Stimulated activated memory B cell treated with anti-CD40 and anti-IgM and Interleukin-4, amounts not matched to agents 10 μg/mL and 1 μg/mL and 100 μg/mL, for 72 hours (primary cell): ENCODE measurements at places on chromosomes 1 and 21.

DNA sequence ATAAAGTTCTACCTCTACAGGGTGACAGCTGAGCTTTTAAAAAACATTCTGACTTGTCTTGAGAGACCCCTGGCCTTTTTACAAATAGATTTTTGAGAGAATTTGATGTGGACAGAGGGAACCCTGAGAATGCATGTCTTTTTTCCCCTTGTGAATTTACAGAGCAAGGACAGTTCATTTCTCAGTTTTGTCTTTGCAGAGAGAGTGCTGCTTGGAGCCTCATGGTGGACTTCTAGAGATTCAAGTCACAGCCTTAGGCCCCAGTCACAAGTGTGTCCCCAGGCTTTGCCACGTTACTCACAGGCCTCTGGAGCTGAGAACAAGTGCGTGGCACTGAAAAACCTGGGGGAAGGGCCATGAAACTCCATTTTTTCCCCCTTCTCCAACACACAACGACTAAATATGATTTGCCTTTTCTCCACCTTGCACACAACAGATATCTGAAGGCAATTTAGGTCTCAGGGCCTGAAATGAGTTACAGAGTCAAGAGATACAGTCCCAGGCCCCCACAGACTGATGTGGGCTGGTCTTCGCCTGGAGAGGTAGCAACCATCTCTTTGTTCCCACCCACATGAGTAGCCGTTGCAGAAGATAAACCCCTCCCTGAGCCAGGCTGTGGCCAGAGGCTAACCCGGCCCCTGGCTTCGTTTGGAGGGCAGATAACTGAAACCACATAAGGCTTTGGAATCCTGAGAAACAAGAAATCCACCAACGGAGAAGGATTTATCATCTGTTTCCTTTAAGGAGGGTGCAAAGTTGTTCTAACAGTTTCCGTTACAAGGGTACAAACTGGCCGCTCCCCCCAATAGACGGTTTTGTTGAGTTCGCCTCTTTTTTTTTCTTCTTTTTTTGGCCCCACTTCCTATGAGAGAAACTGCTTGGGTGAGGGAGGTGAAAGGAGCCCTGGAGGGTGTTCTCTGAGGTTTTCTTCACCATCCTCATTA, 1.0 kb upstream of the PIGV start:
- ATAC-seq = peak; percentile 24

- ATAC-seq = no peak
Measured at GRCh38 chr1:187009320-187009719, 180.6 kb downstream of the PLA2G4A start.

DNA sequence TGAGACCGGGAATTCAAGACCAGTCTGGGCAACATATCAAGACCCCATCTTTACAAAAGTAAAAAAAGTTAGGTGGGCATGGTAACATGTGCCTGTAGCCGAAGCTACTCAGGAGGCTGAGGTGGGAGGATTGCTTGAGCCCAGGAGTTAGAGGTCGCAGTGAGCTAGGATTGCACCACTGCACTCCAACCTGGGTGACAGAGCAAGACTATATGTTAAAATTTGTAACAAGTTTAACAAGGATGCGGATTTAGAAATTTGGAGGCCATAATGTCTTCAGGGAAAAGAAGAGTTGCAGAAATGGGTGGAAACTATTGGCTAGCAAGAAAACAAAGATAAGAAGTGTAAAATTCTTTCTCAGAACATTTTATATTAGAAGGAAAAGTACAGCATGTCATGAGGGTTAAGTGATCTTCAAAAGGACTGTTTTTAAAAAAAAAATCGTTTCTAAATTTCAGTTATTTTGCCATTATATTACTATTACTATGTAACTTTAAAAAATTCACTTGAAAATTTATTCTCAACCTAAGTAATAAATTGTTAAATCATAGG, 17.6 kb downstream of the SOAT1 start:
- no peak for ATAC-seq

- no peak for ATAC-seq
Measured at GRCh38 chr1:30920827-30921226, 12.3 kb upstream of the SDC3 start.

- no peak for ATAC-seq
Measured at GRCh38 chr21:14084068-14084501, 126.7 kb downstream of the LIPI start.

- no peak for ATAC-seq
Measured at GRCh38 chr1:151616505-151616849, 4.6 kb downstream of the SNX27 start.

DNA sequence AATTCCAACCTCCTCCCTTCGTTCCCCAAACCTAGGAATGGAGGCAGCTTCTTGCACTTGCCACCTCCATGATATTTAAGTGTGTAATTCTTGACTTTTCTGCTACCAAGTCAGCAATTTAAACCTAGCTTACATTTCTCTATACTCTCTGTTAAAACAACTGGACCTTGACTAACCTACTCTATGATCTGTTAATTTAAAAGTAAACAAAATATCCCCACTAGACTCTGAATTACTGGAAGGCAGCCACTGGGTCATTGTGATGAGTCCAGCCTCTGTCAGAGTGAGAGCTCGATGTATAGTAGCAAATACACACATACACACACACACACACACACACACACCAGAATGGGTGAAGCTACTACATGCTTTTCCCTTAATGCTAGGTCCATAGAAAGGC, 40.0 kb upstream of the DHCR24 start:
- ATAC-seq = no peak

GRCh38 chr1:208190784-208191183, 53.4 kb downstream of the PLXNA2 start:
- no peak for ATAC-seq

- ATAC-seq = no peak
Measured at GRCh38 chr21:41606706-41607105, 98.7 kb upstream of the TMPRSS2 start.

DNA sequence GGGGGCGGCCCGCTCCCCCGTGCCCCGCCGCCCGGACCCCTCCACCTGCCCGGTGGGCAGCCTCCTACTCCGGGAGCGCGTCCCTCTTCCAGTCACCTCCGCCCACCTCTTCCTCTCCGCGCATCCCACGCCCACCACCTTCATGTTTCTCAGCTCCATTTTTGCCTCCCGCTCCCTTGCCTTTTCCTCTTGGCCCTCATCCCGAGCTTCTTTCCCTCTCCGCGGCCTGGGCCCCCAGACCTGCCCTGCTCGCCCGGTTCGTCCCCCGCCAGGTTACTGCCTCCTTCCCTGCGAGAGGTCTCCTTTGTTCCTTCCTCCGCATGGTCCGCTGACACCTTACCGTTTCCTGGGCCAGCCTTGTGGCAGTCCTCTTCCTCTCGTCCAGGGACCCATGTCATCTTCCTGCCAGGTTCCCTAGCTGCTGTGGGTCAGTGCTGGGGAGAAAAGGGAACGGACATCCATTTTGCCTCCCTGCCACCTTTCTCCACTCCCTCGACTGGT, 563 bp downstream of the QSOX1 start:
- ATAC-seq = peak; percentile 2

DNA sequence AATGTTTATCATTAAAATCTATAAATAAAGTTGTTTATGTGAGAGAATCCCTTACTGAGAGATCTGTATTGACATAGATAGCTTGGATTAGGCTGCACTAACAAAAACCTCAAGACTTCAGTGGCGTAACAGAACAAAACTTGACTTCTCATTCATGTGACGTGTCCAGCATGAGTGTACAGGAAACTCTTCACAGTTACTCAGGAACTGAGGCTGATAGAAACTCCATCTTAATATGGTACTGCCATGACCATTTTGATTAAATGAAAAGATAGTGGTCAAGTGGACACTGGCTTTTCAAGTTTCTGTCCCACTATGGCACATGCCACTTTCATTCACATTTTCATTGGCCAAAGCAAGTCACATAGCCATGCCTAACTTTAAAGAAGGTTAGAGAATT, 3.7 kb downstream of the ST3GAL3 start:
- ATAC-seq = no peak

DNA sequence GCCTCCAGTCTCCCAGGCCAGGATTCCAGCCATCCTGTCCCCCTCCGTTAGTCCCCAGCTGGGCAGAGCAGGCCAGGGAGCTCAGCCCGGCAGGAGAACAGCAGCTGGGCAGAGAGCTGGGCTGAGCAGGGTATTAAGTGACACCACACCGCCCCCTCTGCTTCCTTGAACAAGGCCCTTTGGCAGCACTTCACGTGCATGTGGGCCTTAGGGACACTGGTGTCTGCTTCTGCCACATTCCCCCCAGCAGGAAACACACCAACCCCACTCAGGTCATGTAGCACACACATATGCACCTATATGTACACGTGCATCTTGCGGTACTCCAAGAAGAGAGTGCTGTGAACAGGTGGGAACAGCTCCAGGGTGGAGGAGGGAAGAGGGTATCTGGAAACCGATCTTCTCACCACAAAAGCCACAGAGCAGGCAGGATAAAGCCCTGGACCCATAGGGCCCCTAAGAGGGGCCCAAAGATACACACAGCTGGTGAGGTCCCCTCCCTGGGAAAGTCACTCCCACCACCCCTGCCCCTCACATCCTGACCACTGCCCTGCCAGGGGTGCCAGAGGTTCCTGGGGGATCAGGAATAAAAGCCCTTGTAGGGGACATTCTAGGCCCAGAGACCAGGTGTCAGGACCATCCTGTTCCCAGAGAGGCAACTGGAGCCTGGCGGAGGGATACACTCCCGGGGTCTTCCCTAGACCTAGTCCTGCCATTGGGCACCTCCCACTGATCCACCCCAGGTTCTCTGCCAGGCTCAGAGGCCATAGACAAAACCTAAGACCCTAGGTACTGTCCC, 4.5 kb downstream of the EPHA2 start:
- ATAC-seq = no peak

DNA sequence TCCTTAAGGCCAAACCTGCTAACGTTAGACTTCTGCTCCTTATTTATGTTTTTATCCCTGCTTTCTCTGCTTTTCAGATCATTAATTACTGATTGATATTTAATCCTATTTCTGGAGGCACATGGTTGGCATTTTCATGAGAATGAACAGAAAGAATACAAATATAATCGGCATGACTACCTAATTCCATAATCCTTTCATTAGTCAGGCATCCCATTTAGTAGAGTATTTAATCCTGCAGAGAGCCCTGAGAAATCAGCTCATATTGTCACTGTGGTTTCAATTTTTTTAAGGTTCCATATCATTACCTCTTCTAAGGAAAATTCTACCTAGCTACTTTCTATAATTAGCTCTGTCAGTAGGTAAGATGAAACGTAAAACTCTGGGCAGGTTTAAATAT, 238.8 kb downstream of the NCAM2 start:
- no peak for ATAC-seq

- peak; percentile 77 for ATAC-seq
Measured at GRCh38 chr1:32241001-32241763, 5.8 kb upstream of the FAM167B start.

- ATAC-seq = no peak
Measured at GRCh38 chr21:34592120-34592955, 22.6 kb downstream of the RCAN1 start.

DNA sequence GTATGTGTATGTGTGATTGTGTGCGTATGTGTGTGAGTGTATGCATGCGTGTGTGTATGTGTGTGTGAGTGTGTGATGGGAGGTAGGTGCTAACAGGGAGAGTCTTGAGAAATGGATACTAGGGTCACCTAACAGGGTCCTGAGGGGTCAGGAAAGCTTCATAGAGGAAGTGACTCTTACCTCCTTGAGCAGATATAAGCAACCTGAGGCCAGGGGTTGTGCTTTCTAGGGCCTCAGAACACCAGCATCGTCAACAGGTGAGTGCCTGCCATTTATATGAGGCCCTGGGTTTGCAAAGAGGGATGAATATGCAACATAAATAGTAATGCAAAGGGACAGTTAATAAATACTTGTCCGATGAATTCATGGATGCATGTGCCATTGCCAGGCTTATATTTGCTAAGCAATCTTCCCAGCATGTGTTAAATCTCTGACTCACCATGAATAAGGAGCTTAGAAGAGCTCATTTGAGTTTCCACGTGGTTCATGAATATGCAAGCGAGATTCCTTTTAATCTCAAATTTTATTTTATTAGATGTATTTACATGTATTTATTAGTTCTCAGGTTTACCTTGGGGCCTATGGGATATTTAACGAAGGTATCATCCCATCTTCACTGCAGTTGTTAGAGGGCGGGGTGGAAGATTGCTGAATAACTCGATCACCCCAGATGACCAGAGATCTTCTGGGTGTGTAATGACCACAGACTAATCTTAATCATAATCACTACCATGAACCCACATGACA, 438.3 kb downstream of the CAMTA1 start:
- ATAC-seq = no peak

GRCh38 chr1:56569661-56570060, 9.7 kb downstream of the PLPP3 start:
- ATAC-seq = no peak

- ATAC-seq = peak; percentile 82
Measured at GRCh38 chr1:24351247-24351646, 32.1 kb downstream of the GRHL3 start.

DNA sequence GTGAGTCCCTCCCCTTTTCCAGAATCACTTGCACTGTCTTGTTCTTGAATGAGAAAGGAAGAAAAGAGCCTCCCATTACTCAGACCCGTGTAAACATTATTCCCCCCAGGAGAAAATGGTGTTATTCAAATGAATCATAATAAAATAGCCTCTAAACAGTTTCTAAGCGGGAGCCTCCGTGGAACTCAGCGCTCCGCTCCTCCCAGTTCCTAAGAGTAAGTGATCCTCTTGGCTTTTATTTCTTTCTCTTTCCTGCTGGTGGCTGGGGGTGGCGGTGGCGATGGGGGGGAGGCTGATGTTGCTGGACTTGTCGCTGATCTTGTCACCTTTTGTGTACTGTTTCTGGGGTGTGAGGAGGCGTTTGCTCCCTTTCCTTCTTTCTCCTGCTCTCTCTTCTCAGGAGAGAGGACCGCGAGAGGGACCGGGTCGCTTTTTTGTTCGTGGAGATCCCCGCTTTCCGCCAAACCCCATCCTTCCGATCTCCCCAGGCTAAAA, 781 bp downstream of the PROX1 start:
- no peak for ATAC-seq

- ATAC-seq = no peak
Measured at GRCh38 chr1:44717156-44717555, 13.8 kb downstream of the RNU5D-1 start.

- no peak for ATAC-seq
Measured at GRCh38 chr1:77126307-77126706, 92.9 kb downstream of the PIGK start.

DNA sequence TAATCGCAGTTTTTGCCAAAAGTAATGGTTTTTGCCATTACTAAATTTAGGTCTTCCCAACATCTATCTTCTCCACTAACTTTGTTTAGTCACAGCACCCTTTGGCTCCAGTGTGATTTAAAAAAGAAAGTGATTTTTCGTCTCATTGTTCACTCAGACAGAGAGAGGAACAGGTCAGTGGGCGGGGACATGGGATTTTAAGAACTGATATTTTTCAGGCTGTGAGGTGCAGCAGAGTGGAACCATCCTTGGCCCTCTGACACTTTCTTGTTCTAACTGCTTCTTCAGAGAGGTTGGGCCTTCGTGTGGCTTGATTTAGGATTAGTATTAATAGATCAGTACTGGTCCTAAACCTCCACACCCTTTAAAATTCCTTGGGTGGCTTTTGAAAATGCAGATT, 38.8 kb downstream of the CASQ2 start:
- peak; percentile 73 for ATAC-seq
